ENCODE measurements at places on chromosomes 5 and 9. TPM values are rescaled to one million over a fixed set of nuclear protein-coding genes. Genes with fewer than 3 reads are reported as not detected.

DNA sequence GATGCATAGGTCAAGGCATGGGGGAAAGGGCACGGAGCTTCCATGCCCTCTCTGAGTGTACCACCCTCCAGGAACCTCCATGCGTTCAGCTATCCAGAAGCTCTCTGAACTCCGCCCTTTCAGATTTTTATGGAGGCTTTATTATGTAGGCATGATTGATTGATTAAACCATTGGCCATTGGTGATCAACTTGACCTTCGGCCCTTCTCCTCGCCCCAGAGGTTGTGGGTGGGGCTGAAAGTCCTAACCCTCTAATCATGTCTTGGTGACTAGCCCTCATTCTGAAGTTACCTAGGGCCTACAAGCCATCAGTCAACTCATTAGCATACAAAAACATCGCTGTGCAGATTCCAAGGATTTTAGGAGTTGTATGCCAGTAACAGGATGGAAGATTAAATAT lies 323.7 kb upstream of the KLF4 start:
- DNase-seq, result no peak
- peaks cover 98% of the 10 kb centered on the region for H3K27me3 ChIP-seq
- no peaks in the 10 kb centered on the region for H3K4me1 ChIP-seq
- H3K27ac ChIP-seq, result no peak overlapping the region

DNA sequence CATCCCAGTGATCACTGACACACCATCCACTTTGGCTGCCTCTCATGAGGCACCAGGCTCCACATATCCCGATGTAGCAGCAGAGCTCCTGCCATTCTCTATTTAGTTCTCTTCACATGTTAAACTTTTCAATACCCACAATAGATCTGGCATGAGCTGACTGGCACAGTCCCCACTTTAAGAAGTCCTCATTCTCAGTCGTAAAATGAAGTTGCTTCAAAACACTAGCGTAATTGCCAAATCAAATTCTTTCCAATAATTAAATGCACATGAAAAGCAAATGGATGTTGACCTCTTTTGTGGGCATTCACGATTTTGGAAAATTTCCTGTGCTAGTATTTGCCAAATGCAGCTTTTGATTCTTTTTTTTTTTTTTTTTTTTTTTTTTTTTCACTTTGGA lies 32.4 kb downstream of the HAPLN1 start:
- DNase-seq, result no peak
- no peaks in the 10 kb centered on the region for H3K27me3 ChIP-seq
- no peaks in the 10 kb centered on the region for H3K36me3 ChIP-seq
- H3K27ac ChIP-seq, result no peak overlapping the region
- no peak overlapping the region for H3K4me3 ChIP-seq
- H3K4me1 ChIP-seq, result peaks cover 8% of the 10 kb centered on the region

DNA sequence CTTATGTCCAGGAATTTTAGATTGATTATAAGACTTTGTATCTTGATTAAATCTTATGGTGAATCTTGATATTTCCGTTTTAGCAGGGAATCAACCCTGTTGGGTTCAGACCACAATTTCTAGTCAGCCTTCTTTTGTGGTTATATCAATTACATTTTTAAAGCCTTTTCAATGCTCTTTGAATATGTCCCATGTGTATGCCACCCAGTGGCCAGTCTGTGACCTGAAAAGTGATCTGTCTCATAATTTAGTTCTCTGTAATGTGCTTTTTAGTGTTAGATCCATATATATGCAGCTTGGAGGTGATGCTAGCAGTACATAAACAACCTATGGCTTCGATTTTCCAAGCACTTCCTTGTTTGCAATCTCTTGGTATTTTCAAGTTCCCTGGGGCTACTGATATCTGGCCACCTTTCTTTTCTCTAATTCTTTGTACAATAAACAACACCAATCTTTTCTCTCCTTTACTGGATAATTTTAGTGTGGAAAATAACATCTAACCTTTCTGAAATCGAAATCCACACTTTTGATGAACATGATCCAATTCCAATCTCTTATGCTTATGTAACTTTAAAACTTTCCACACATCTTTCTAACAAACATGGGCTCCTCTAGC lies 28.8 kb downstream of the PDE8B start:
- no peaks in the 10 kb centered on the region for H3K36me3 ChIP-seq
- H3K4me3 ChIP-seq, result no peak overlapping the region
- H3K27me3 ChIP-seq, result no peaks in the 10 kb centered on the region
- no peak overlapping the region for H3K27ac ChIP-seq

The RASGRF2 gene
- 14.4 TPM for total RNA-seq

The PCDHGC4 gene
- 2.6 TPM for total RNA-seq

The WDR31 gene
- total RNA-seq, result 9.0 TPM
